ENCODE measurements at places on chromosomes 11 and 22.

GRCh38 chr11:86954269-86955110, 705 bp downstream of the FZD4 start:
- DNase-seq: peak; percentile 31

GRCh38 chr22:38967451-38968450, 10.3 kb downstream of the APOBEC3A start:
- no peak for DNase-seq

DNA sequence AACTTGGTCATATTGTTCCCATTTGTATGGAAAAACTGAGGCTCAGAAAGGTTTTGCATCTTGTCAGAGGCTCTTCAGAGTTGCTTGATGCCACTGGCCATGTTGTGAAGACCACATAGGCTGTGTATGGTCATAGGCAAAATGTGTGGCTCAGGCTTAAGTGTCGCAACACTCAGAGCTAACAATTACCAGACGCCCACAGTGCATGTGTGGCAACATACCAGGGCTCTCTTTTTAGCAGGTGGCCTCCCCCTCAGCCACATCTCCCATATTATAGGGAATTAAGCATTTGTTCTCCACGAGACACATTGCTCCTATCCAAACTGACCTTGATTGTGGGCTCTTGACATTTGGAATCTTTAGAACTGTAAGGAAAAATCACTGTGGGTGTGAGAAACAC, 802.5 kb downstream of the DLG2 start:
- no peak for DNase-seq

DNA sequence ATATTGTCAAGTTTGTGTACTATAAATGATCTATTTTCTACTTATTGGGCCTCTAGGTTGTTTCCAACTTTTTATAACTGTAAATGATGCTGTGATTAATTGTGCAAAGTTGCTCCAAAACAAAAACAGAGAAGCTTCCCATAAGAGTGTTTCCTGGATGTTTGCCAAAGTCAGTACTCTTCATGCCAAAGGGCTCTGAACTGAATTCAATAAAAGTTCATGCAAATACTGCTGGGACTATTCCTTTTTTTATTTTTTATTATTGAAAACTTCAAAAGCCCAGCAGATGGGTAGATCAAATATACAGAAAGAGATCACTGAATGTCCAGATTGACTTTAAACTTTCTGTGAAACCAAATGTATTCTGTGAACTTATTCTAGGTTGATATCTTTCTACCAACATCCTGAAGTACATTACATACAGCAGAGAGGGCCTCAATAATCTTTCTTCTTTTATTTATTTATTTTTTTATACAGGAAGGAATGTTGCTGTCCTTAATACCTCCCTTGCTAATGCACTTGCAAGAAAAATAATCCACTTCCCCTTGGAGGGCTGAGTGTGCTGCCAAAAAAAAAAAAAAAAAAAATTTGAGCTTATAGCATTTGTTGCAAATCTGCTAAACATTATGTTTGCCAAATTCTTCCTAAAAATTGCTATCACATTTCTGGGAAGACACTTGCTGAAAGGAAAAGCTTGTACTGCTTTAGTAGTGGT, 53.0 kb downstream of the CTSC start:
- DNase-seq: no peak

GRCh38 chr11:66267379-66268243, 828 bp upstream of the RAB1B start:
- peak; percentile 85 for DNase-seq

GRCh38 chr11:125170510-125171031, 6.0 kb downstream of the PKNOX2 start:
- peak; percentile 75 for DNase-seq

DNA sequence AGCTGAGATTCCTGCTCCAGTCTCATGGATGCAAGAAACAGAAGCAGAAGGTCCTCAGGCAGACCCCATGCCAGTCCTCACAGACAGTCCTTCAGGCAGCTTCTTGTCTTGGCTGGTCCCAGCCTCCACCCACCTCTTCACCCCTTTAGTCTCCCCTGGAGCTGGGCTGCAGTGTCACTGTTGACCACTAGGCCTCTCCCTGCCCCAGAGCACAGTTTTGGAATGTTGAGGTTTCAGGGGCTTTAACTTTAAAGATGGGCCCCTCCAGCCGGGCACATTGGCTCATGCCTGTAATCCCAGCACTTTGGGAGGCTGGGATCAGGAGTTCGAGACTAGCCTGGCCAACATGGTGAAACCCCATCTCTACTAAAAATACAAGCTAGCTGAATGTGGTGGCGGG, 39.5 kb upstream of the GCAT start:
- peak; percentile 18 for DNase-seq

GRCh38 chr11:61370349-61371005, 8.3 kb downstream of the TMEM138 start:
- DNase-seq: no peak

- DNase-seq: no peak
These were observed 1.4 kb downstream of the TMX2 start for GRCh38 chr11:57713835-57714234.

GRCh38 chr11:7530013-7530640, 16.3 kb downstream of the PPFIBP2 start:
- no peak for DNase-seq

DNA sequence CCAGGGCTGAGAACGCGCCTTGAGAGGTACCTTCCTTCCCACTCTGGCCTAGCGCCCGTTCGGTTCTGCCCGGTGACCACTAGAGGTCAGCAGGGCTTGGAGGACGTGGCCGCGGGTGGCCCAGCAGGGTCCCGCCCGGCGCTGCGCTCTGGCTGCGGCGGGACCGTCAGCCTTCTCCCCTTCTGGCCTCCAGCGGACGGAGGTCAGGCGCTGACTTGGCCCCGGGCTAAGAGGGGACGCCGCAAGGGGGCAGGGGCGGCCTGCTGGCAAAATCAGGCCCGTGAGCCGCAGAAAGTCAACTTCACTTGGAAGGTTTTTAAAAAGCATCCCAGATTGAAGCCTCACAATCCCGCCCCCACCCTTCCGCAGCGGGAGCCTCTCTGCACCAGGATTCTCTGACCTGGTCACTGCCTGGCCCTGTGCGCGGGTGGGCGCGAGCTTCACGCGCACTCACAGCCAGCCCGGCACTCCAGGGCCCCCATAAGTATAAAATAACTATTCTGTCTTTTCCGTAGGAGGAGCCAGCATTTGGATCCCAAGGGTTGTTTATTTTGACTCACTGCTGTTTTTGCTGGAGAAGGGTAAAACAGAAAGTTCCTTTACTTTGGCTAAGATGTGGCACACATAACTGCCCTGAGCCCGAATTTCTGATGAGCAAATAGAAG, 23.2 kb upstream of the ZBTB16 start:
- DNase-seq: peak; percentile 64

DNA sequence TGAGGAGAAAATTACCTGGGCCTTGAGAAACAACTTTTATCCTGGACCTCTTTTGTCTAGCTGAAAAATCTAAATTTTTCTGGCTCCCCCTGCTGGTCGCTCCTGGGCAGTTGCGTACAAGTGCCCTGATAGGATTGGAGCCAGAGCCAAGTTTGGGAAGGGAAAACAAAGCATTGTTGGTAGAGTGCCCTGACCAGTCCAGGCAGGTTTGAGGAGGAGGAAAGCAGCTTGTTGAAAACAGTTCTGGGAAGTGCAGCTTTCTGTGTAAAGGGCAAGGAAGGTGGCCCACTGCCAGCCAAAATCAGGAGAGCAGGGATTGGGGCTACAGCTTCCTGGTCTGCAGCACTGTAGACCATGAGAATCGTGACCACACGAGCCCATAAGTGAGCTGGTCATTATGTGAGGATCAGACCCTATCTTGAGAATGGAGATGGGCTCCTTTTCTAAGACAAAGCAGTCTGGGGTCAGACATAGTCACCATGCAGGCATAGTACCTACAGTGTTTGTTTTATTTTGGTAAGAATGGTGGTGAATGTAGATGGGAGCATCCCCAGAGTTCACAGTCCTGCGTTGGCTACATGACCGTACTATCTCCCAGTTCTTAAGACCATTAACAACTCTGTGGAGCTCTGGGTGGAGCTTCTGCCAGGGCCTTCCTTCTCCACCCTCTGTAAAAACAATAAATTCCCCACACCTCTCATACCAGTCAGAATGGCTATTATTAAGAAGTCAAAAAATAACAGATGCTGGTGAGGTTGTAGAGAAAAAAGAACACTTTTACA, 21.3 kb upstream of the PIK3IP1 start:
- DNase-seq: peak; percentile 46

GRCh38 chr22:37331034-37331428, 48.7 kb downstream of the CYTH4 start:
- no peak for DNase-seq

- peak; percentile 85 for DNase-seq
These were observed 2.6 kb upstream of the GCAT start for GRCh38 chr22:37804881-37805809.

- no peak for DNase-seq
These were observed 774.4 kb downstream of the LUZP2 start for GRCh38 chr11:25271301-25271700.

DNA sequence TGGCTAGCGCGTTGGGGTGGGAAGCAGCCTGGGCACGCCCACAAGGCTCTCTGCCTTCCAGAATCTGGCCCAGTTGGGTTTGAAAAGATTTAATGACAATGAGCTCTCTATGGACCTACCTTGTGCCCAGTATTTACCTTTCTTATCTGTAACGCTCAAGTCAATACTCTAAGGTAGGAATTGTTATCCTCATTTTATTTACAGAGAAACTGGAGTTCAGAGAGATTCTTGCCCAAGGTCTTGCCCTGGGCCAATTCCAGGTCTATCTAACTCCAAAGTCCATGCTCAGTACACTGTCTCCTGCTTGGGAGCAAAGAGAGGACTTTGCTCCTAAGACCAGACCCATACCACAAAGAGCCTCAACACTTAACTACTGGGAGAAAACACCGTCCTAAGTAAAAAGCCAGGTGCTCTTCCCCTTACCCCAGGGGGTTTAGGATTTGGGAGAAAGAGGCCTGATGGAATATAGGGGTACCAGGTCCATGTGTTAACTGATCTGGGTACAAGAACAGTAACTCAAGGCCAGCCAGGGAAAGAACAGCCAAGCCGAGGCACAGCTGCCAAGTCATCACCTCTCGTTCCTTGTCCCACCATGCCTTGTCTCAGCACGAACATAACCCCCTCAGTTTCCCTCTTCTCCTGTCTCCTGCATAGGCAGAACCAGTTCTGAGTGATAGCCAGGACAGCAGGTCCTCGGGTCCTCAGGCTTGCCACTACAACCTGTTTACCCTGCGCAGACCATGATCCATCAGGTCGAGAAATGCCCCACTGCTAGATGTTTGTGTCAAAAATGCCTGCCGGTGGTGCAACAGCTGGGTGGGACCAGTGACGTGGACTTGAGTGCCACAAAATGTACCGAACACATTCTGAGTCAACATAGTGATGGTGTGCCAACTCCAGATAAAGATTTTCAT, 14.6 kb downstream of the APOA4 start:
- DNase-seq: no peak

DNA sequence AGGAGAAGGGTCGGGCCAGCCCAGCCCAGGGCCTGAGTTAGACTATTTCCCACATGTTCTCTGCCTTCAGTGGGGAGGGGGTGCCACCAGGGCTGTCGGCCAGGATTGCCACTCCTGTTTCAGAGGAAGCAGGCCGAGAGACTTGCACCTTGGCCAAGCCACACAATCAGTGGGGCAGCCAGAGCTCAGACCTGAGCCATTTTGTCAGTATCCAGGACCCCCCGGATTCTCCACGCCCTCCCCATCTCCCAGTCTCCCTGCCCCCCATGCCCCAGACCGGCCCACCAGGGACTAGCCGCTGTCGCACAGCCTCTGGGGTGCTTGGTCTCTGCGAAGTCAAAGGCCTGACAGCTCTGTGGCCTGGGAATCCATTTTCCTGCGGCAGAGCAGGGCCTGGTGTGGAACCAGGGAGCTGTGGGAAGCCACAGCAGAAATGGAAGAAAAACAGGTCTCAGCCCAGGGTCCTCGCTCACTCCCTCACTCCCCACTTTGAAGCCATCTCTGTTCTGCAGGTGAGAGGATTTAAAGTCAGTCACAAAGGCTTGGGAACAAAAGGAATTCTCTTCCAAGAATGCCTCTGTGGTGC, 25.5 kb upstream of the MGAT3 start:
- DNase-seq: no peak

DNA sequence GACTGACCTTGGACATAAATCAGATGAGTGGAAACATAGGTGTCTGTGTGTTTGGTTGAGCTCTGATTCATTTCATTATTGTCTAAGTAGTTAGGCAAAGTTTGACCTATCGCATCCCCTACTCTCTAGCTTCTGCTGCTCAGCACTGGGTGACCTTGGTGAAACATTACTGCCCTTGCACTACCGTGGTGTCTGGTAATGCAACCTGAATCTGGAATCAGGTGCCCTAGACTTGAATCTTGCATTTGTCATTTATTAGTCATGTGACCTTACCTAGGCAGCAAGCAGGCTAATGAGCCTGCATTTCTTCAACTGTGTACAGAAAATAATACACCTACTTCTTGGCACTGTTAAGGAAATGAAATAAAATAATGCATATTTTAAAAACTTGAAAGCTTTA, 242.3 kb upstream of the BLID start:
- DNase-seq: no peak

GRCh38 chr22:43541462-43542407, 129.9 kb downstream of the MPPED1 start:
- no peak for DNase-seq

- DNase-seq: peak; percentile 4
These were observed 9.2 kb downstream of the EXT2 start for GRCh38 chr11:44104481-44105294.

DNA sequence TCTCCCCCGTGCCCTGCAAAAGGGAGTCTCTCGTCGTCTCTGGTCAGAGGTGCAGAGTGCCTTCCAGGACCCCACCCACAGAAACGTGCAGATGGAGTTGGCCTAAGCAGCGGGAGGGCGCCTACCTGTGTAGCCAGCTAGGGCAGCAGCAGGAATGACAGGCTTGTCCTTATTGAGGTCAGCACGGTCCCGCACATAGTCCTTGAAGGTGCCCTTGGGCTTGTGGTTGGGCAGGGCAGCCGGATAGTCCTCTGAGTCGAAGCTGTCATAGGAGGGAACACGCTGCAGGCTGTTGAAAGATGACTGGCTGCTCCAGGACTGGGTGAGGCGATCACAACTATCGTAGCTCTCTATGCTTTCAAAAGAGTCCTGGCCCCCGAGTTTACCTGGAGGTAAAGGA, 107.3 kb downstream of the ETS1 start:
- no peak for DNase-seq

GRCh38 chr11:12164061-12165014, 53.9 kb downstream of the MICAL2 start:
- peak; percentile 16 for DNase-seq

DNA sequence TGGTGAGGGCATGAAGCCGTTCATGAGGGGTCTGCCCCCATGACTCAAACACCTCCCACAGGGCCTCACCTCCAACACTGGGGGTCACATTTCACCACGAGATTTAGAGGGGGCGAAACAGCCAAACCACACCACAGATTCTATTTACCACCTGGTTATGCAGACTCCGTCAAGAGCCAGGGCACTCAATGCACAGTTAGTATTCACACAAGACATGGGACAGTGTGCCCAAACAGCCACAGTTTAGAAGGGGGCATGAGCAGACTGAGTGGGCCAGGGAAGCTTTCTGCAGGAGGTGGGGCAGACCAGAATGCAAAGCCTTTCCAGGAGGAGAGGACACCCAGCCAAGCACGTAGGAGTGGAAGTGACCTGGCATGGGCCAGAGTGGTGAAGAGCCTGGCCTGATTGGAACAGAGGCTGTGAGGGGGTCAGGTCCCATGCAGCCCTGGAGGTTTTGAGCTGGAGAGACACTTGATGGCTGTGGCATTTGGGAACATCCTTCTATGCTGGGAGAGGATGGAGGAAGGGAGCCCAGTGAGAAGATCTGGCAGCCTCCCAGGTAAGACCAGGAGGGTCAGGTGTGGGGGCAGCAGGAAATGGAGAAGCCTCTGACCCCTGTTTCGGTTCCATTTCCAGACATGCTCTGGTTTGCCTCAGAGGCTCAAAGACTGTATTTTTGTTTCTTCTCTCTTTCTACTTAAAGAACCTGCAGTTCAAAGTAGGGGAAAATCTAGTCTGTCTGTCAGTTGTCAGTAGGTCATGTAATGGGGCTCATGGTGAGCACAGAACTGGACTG, 199.1 kb upstream of the NCAM1 start:
- DNase-seq: no peak

Data from NCI-H82 (cell line).